Fibroblast of skin of back (primary cell): ENCODE measurements at places on chromosomes 2 and 18.

GRCh38 chr2:200330351-200331060 is 24.0 kb downstream of the SPATS2L start:
- no peak for DNase-seq

GRCh38 chr2:75277111-75277510 is 77.8 kb upstream of the TACR1 start:
- peak; percentile 76 for DNase-seq

GRCh38 chr2:215833531-215834162 is 179.7 kb downstream of the MREG start:
- no peak for DNase-seq

DNA sequence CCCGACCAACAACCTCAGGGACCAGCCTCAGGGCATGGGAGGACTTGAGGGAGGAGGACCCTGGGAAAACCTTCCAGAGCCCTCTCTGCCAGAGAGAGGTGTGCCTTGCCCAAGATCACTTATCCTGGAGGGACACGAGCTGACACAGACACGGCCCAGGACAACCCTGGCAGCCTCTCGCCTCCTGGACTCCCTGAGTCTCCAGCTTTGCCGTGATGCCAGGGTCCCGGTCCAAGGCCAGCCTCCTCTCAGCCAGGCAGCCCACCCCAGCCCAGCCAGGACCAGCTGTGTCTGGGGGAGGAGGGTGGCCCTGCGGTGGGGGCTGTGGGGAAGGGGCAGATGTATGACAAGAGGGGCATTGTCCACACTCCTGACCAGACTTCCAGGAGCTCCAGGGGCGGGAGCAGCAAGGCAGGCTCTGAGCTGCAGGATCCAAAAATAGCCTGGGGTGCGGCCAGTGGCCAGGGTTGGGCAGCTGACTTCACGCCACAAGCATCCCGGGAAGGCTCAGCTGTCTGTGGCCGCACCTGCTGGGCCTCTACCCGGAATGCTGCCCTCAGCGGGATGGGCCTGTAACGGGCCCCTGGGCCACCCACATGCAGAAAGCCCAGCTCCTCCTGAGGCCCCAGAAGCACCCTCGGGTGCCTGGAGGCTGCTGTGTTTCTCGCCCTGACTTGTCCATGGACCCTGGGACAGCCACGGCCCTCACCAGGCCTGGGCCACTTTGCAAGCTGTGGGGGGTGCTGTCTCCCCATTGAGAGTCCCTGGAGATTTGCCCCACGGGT is 65.5 kb upstream of the GPC1 start:
- peak; percentile 95 for DNase-seq

GRCh38 chr18:3593381-3593903 is 143.5 kb downstream of the TGIF1 start:
- peak; percentile 87 for DNase-seq

DNA sequence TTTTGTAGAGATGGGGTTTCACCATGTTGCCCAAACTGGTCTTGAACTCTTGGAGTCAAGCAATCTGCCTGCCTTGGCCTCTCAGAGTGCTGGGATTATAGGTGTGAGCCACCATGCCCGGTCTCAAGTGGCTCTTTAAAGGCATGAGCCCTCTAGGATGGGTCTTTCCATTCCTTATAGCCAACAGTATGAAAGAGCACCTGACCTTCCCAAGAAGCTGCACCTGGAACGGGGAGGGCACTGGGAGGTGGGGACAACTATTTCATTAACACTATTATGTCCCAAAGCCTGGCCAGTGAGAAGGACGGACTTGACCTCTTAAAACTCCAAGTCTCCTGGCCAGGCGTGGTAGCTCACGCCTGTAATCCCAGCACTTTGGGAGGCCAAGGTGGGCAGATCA is 149.7 kb downstream of the ZFP36L2 start:
- no peak for DNase-seq

DNA sequence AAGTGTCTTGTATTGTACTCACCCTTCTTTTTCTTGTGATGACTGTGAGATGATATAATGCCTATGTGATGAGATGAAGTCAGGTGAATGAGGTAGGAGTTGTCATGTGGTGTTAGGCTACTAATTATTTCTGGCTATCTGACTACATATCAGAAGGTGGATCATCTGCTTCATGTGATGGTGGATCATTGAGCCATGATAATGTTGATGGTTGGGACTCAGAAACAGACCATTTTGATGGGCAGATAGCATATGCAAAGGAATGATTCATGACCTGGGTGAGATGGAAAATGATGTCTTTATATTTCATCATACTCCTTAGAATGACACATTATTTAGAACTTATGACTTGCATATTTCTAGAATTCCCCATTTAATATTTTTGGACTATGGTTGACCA is 19.5 kb downstream of the ANKRD30B start:
- DNase-seq = peak; percentile 77

- peak; percentile 80 for DNase-seq
Measured at GRCh38 chr18:34493099-34493544, 217.0 kb upstream of the DTNA start.

DNA sequence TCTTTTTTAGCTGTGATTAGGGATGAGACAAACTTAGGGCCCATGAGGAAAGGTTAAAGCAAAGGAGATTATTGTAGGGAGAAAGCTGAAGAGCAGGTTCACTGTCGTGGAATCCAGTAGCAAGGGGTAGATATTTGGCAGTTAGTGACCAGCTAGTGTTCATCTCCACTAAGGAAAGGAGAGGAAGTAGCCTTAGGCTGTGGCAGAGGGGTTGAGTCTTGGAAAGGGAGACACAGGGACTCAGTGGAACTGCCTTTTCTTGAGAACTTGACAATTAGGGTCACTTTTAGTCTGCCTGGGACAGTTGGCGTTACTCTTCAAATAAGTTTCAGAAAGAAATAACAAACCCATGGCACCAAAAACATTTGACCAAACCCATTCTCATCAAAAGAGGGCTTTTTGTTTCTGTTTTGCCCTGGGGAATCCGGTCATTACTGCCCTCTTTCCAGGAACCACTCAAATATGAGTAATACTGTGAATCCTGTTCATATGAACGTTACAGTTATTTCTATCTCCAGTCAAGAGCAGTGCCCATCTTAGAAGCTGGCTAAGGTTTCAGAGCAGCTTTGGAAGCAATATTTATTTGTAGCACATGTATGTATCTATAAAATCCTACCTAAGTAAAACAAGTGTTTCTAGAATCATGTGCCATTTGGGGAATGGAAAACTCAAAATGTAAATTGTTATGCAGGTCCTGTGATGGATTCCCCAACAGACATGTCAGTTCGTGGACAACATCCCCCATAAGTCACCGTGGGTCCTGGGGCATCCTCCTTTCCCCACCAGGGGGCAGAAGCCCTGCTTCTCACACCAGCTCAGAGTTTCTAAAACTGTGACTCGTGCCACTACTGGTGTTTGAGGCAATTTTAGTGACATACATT is 77.3 kb upstream of the PHLPP1 start:
- DNase-seq = no peak

GRCh38 chr18:53169346-53169745 is 829.3 kb downstream of the DCC start:
- DNase-seq = no peak

GRCh38 chr2:44965684-44966083 is 24.2 kb downstream of the SIX3 start:
- DNase-seq = no peak
